ENCODE measurements at places on chromosomes 7 and 10.

DNA sequence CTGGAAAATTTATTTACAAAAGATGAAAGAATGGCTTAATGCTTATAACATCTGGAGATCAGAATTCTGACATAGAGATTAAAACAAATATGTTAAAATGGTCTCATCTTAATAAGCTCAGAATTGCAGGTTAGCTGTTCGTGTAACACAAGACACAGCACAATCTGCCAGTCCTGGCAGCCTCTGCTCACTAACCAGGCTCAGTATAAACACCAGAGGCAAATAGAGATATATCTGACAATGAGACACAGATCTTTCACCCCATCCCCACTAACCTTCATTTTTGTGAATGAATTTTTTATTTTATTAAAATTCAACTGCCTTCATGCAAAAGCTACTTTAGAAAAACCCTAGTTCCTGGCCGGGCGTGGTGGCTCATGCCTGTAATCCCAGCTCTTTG lies 51.8 kb downstream of the RELN start:
- no peak for DNase-seq

GRCh38 chr10:96470116-96470743 lies 43.5 kb downstream of the TLL2 start:
- DNase-seq: peak; percentile 37

GRCh38 chr10:71213127-71213621 lies 804 bp downstream of the UNC5B start:
- DNase-seq: peak; percentile 46

GRCh38 chr10:1156616-1156886 lies 100.4 kb downstream of the WDR37 start:
- DNase-seq: peak; percentile 9

DNA sequence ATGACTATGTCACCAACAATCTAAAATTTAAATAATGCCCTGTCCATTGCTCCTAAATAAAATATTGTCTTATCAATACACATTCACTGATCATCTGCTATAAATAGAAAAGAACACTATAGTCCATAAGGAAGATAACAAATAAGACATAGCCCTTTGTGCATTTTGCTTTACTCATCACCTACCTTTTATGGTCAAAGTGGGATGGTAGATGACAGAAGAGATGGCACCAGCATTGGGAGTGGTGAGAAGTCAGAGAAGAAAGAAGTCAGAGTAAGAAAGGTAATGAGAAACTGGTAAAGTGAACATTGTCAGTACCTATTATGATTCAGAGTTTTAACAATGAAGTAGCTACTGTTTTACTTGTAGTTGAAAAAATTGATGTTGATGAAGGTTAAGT lies 31.1 kb downstream of the SEMA3E start:
- no peak for DNase-seq

DNA sequence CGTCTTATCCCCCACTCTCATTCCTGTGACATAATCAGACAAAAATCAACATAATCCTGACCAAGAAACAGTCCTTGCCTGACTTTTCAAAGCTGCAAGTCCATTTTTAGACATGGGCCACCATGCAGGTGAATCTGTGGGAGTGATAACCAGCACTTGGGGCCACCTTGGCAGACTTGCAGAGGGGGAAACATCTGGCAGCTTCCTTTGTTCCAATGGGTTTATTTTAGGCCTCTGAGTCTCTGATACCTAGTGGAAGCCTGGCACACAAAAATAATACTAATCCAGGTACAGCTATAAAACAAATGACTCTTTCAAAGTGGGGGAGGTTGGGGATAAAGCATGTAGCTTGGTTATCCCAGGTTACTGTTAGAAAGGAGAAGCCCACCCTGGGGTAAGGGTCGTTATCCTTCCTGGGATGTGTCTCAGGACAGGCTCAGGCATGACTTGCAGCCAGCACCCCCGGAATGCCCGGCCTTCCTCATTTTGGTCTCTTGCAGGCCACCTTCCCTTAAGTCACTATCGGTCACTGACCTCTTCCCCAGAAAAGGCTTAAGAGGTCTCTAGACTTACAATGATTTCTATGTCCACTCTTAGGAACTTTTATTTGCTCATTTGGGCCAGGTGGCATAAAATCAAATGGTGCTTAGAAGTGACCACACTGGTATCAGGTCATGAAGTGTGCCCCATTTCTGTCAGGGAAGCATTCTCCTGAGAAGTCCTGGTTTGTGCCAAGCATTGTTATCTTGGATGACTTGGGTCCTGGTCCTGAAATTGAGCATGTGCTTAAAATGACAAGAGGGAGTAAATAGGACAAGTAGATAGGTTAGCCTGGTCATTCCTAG lies 37.6 kb downstream of the EEPD1 start:
- no peak for DNase-seq

DNA sequence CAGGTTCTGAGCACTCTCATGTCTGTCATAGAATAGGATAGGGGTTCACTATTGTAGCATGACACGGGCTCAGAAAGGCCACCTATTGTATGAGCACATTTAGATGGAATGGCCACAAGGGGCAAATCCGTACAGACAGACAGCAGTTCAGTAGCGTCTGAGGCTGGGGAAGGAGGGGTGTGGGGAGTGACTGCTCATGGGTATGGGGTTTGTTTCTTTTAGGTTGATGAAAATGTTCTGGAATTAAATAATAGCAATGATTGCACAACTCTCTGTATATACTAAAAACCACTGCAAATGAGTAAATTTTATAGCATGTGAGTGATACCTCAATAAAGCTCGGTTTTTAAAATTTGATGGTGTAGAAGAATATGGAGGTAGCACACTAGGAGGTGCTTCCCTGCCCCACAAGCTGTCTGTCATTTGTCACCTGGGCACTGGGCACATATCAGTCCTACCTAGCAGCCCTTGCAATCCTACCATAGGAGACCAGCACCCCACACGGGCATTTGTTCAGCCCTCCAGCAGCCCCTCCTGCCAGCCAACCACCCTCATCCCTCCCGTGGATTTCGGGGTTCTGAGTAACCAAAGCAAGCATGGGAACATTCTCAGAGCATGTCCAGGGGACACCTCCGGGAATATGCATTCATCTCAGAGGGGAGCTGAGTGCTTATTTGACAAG lies 35.2 kb downstream of the KCNMA1 start:
- DNase-seq: no peak

DNA sequence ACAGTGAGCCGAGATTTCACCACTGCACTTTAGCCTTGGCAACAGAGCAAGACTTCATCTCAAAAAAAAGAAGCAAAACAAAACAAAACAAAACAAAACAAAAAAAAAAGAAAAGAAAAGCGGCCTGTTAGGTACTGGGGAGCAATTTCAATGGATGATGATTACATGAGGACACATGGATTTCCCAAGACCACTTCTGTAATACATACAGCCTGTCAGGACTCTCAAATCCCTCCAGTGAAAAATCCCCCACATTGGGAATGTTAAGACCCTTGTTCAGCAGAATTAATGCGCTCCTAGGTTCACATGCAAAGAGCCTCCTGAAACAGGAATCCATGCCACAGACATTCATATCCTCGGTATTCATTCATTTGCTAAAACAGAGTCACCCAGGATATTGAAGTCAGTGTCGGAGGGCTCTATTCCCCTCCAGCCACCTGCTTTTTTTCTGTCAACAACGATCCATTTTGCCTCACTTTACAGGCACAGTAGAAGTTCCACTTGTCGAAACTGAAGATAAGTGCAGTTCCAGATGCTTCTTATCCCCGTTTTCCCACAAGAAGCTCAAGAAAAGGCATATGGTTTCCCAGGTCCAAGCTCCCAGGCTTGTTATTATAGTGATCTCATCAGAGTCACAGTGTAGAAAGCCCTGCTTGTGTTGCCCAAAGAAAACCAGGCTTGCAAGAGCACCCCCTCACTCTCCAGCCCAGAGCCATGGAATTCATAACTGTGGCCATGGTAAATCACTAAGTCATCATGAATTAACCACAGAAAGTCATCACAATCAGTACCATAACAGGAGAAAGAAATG lies 20.2 kb downstream of the SLC16A12 start:
- no peak for DNase-seq

GRCh38 chr10:8300925-8301324 lies 246.4 kb downstream of the GATA3 start:
- DNase-seq: no peak

DNA sequence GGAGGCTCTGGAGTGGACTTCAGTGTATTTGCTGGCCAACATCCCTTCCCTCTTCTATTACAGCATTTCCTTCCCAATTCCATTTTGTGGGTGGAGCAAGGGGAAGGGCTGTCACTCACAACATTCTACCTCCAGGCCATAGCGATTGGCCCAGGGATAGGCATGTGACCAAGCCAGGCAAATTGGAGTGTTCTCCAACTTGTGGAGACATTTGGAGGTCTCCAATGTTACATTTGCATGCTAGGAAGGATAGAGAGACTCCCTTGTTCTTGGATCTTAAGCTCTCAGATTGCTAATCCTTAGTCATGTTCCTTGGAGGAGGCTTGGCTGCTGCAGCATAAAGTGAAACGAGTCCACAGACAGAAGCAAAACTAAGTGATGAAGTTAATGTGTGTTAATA lies 95.6 kb upstream of the KIF5B start:
- DNase-seq: no peak

GRCh38 chr7:27605689-27606269 lies 56.9 kb downstream of the HIBADH start:
- DNase-seq: no peak

DNA sequence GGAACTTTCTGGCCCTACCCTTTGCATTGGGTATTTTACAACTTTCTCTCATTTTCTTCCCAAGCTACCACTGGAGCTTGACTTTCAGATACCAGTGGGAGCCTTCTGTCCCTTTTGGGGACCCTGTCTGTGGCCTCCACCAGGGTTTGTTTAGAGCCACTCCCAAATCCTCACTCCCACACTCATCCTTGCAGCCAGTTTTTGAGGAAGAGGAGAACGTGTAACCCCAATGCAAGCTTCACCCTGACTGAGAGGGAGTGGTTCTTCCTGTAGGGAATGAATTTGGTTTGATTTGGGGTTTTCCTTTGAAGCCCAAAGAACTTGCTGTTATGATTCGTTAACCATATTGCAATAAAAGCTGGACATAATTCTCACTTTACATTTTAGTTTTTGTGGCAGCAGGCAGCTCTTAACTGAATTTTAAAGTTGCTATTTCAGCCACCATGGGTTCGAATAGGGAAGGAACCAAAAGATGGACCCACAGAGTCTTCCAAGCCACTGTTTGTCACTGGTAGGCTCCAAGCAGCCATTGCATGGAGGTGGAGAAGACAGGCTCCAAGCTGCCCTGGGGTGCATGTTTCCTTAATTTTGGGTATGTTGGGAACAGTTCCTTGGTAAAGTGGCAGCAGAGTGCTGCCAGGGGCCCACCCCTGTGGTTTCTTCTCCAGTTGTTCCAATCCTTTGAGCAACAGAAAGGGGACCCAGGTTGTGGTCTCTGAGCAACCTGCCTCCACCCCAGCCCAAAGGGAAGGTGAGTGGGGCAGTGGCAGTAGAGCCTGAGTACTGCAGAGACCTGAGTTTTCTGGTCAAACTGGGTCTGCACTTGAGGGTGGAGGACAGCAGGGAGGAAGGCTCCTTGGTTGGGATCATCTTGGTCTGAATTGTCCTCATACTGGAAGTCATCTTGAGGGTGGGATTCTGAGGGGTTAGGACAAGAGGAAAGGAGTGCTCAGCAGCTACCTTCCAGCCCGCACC lies 5.1 kb downstream of the EVX1 start:
- DNase-seq: no peak

DNA sequence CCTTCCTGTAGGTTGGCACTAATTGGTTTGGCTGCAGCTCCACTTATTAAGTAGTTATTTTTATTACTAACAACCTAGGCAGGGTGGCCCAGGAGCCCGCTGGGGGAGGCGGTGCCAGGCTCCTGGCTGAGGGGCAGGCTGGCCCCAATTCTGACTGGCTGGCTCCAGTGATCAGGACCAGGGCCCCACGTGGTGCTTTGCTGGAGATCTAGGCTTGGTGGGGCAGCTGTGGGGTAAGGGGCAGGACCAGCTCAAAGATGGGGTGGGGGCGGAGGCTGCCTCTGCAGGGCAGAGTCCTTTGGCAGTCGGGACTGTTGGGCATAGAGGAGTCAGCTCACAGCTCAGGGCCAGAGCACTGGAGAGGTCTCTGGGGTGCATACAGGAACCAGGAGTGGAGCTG lies 2.4 kb downstream of the ASL start:
- DNase-seq: no peak

DNA sequence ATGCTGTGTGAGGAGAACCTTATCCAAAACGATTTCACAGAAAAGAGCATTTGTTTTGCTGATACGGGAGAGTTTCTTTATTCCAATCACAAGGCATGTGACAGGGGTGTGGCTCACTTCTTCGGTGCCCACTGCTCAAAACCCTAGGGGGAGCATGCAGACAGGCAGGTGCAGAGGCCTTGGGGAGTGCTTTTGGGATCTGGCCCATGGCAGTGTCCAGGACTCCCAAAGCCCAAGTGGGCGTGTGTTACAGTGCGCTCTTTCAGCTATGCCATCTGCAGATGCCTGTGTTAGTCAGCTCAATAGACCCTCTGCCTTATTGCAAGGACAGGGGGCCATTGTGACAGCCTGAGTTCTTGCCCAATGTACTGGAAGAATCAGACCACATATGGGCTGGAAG lies 94.8 kb downstream of the CSTF2T start:
- DNase-seq: no peak

GRCh38 chr10:80632742-80633141 lies 95.0 kb downstream of the SH2D4B start:
- DNase-seq: no peak

DNA sequence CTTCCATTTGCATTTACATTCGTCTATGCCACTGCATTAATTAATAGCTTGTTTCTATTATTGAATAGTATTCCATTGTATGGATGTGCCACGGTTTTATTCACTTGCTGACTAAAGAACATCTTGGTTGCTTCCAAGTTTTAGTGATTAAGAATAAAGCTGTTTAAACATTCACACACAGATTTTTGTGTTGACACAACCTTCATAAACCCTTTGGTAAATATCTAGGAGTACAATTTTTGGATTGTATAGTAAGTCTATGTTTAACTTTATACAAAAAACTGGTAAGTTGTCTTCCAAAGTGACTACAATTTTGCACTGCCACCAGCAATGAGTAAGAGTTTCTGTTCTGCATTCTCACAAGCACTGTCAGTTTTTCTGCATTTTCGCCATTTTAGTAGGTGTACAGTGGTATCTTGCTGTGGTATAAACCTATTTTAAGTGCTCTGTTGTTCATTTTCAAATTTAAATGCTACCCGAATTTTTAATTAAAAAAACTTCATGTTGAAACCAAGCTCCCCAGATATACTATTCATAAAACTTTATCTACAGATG lies 121.4 kb downstream of the RNF133 start:
- DNase-seq: no peak

GRCh38 chr10:75272896-75273295 lies 37.1 kb upstream of the COMTD1 start:
- no peak for DNase-seq

All from activated T-cell treated with anti-CD3 and anti-CD28 coated beads, Interleukin-2, amount 50 U/mL, for 24 hours (primary cell).